ENCODE measurements at places on chromosomes 4 and X.

DNA sequence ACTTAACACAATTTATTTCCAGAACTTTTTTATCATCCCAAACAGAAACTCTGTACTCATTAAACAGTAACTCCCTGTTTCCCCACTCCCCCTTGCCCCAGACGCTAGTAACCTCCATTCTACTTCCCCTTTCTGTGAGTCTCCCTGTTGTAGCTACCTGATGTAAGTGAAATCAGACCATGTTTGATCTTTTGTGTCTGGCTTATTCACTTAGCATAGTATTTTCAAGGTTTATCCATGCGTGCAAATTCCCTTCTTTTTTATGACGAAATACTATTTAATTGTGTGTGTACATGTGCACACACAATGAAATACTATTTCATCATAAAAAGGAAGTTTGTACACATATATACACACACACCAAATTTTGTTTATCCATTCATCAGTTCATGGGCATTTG lies 5.2 kb downstream of the PKD2 start:
- DNase-seq, result no peak

- DNase-seq, result peak; percentile 56
Measured at GRCh38 chrX:22136711-22137110, 104.6 kb downstream of the PHEX start.

DNA sequence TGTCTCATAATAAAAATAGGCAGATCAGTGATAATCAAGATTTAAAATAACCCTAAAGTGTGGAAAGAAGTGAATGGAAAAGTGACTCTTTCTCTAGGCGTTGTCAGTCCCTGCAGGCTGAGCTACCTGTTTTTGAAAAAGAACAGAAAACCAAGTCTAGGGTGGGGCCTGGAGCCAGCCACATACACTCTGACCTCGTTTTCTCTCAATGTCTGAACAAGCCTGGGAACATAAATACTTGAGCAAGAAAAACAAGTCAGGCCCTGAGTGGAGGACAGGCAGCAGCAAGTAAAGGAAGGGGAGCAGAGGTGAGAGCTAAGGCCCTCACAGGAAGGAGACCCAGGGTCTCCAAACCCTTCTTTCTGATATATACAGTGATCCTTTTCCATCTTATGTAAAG lies 91.7 kb upstream of the HPF1 start:
- DNase-seq, result no peak

DNA sequence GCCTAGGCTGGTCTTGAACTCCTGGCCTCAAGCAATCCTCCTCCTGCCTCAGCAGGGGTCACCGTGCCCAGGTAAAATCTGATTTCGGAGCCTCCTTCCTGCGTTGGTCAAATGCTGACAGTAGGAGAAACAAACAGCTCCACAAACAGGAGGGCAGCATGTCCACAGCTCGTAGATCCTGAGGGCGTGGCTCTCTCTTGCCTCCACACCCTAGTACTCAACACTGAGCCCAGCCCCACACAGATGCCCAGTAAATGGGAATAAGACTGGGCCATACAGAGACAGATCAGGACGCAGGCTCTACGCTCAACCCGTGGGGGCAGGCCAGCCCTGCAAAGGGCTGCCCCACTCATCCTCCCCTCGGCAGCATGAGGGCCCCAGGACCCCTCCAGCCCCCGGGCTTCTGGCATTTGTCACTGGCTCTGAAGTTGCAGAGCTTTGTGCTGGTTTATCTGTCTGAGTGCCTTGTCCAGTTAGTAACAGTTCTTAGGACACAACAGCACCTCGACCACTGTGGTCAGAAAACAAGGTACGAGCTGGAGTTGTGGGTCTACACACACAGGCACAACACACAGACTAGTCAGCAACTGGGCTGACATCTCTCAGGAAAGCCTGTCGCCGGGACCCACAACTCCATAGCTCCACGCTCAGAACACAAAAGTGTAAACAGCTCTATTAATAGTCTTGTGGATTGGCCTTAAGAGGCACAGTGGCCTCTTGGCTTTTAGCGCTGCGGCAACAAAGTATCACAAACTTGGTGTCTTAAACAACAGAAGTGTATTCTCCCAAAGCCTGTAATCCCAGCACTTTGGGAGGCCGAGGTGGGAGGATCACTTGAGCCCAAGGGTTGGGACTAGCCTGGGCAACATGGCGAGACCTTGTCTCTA lies 5.2 kb downstream of the TNIP2 start:
- DNase-seq, result no peak

DNA sequence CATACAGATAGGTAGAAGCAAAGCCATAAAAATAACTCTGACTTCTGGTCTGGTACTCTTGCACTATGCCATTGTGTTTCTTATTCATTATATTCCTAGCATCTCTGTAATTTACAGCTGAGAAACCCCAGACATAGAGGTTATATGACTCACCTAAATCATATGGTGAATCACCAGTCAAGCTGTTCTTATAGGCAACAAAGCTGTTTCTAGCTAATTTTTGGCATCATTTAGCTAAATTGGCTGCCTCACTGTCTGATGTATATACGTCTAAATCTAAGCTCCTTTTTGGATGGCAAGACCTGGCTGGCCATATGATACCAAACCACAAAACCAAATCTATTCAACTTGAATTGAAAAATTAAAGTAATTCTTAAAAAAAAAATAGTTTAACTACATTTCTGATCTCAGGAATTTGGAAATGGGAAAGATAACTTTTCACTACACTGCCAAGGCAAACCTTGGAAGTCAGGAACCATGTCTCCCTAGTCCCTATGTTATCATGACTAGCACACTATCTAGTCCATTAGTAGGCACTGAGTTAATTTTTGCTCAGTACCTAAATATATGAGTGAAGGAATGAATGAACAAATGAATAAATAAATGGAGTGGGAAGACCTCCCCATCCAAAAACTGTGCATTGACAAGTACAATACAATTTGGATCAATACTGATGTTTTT lies 41.3 kb upstream of the STAG2 start:
- DNase-seq, result peak; percentile 55

DNA sequence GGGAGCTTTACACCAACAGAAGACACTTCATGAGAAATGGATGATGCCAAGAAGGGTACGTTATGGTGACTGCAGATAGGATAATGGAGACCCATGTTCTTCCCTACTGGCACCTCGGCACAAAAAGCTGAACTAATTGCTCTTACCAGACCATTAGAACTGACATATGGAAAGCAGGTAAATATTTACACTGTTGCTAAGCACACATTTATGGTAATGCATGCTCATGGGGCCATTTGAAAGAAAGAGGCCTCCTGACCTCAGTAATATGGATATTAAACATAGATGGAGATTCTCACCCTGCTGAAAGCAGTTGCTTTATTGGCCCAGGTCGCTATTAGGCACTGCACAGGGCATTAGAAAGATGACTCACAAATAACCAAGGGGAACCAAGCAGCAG lies 1759.6 kb downstream of the C4orf33 start:
- DNase-seq, result peak; percentile 71

- DNase-seq, result no peak
Measured at GRCh38 chrX:13607331-13607995, 38.1 kb downstream of the EGFL6 start.

- no peak for DNase-seq
Measured at GRCh38 chr4:39287223-39287622, 78.9 kb downstream of the RFC1 start.

GRCh38 chr4:139645458-139645857 lies 20.2 kb upstream of the MGST2 start:
- DNase-seq, result no peak

DNA sequence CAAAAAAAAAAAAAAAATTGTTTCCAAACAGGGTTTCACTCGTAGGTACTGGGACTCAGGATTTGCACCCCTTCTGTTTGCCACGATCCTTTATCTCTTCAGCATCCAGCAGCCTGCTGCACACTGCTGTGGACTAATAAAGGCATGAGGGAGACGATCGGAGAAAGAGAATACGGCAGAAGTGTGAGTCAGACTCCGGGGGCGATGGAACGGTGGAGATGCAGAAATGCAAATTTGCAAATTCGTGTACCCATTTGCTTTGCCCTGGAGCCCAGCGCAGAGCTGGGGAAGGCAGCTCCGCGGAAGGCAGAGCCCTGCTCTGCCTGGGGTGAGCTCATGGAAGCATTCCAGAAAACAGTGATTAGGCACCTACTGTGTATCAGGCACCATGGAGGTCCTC lies 270.3 kb downstream of the ASMT start:
- no peak for DNase-seq

DNA sequence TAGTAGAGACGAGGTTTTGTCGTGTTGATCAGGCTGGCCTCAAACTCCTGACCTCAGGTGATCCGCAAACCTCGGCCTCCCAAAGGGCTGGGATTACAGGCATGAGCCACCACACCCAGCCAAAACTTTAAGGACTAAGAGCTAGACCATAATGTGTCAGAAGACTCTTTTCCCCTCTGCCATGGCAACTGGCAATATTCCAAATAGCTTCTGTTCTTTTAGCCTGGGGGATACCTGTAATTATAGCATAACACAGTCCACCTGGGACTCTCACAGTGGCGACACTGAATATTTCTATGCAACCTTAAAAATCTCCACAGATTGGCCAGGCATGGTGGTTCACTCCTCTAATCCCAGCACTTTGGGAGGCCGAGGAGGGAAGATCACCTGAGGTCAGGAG lies 45.5 kb upstream of the RBM47 start:
- DNase-seq, result no peak

DNA sequence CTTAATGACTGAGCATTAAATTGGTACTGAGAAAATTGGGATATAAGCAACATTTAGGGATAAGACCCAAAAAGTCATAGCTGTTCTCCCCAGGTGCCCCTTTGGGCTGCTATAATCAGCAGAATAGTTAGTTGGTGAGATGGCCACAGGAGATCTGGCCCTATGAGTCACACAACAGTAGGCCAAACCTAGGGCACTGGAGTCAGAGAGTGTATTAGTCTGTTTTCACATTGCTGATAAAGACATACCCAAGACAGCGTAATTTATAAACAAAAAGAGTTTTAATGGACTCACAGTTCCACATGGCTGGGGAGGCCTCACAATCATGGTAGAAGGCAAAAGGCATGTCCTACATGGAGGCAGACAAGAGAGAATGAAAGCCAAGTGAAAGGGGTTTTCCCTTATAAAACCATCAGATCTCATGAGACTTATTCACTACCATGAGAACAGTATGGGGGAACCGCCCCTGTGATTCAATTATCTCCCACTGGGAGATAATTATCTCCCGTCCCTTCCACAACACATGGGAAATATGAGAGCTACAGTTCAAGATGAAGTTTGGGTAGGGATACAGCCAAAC lies 338.3 kb upstream of the NR3C2 start:
- DNase-seq, result no peak

- no peak for DNase-seq
Measured at GRCh38 chr4:55352726-55353125, 6.7 kb downstream of the SRD5A3 start.

GRCh38 chr4:142778430-142778829 lies 67.7 kb downstream of the INPP4B start:
- DNase-seq, result no peak

DNA sequence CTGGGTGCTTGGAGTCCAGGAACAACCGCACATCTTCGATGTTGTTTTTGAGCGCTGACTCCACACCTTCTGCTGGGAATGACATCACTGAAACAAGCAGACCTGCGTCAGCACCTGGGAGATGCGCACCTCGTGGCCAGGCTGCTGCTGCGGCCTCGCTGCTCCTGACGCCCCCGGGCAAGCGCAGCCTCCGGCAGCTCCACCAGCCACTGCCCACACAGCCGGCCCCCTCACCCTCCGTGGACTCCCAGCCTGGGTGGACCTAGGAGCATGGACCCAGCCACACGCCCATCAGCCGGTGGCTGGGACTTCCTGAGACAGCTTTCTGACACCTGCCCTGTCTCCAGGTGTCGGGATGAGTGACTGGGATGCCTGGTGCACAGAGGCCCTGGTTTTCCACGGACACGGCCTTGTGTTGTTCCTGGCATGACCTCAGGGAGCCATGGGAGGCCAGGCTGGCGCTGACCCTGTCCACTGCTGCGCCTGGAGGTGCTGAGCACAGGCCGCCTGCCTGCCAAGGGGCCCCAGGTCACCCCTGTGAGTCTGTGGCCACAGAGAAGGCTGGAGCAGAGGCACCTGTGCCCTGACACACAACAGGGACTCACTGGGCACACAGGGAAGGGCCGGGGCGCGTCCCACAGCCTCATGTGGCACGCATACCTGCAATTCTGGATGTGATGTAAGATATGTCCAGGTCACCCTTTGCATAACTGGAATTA lies 48.6 kb downstream of the GAK start:
- no peak for DNase-seq

DNA sequence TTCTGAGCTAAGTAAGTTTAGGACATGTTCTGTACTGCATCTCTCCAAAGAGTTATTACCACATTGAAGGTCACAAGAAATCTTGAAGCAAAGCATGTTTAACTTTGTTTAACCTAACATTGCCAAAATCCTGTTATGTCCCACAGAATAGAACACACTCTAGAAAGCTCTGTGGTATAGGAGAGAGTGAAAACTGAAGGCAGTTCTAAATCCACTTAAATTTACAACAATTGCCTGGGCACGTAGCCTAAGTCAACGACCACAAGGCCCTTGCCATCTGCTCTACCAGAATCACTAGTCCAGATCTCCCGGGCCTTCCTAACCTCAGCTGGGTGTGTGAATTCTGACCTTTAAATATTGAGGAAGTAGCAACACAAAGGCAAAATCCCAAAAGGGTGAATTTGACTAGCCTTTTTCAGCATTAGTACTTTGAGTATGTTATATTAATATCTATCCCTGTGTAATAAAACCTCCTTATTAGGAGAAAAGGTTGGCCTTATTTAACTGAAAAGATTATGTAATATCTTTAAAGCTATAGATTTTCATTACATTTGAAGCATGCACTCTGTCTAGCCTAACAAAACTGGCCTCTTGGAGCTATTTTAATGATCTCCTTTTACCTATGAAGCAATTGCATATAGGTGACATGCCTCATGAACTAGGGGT lies 4.5 kb upstream of the MAML3 start:
- DNase-seq, result peak; percentile 75

DNA sequence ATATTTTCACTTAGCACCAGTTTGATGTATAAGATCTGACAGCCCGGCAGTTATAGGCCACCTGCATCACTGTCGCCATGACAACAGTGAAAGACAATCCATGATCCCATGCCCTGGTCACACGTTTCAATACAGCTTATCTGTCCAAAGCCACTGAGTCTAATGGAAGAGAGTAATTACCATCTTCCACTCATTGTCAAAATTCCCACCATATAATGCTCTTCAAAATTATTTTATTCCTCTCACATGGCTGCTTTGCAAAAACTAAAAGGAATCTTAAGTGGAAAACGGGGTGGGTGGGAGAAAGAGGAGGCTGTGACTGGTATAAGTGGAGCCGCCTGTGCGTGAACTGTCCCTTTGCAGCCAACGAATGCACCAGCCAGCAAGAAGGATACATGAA lies 44.2 kb downstream of the MAML3 start:
- DNase-seq, result peak; percentile 70

DNA sequence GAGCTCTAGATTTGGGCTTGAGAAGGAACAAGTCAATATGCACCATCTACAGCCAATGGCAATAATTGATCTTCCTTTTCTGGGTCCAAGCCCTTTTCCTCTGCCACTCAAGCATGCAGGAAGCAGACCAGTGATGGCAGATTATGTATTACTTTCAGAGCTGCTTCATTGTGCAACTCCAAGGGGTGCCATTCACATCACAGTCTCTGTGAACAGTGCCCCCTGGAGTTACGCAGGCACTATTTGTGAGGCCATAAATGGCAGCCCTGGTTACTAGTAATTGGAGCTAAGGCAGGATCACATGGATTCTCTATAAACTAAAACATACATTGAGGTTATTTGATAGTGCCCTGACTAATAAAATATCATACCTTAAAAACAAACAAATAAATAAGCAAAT lies 313.4 kb upstream of the SLC7A11 start:
- DNase-seq, result peak; percentile 50

Measured in DMS53 (cell line).